ENCODE measurements at places on chromosomes 2 and 18. TPM values are rescaled to one million over a fixed set of nuclear protein-coding genes. Genes with fewer than 3 reads are reported as not detected.

- DNase-seq, result no peak
These were observed 17.5 kb downstream of the MGAT4A start for GRCh38 chr2:98713332-98714015.

Gene LIMS2
- 19.5 TPM for polyA plus RNA-seq

DNA sequence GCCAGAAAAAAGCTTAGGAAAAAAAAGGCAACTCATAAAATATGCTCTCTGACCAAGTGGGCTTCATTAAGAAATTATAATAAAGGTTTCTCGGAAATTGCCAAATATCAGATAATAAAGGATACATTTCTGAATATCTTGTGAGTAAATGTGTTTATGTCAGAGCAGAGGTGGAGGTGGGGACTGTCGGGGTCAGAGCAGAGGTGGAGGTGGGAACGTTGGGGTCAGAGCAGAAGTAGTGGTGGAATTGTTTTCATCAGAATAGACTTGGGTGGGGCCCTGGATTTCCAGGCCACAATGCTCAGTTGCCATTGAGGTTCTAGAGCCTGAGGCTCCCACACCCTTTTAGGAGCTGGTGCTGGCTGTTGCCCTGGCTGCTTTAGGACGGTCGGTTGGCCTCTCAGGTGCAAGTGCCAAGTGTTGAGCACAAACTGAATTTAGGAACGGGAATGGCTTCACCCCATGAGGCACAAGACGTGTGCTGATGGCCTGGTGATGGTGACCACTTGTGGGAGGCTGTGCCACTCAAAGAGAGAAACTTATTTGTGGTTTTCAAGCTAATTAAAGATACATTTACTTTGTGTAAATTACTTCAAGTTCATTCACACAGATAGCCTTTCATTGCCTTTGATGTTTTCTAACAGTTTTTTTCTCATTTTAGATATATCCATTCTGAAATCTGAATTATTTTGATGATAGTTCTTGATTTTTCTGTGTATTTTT lies 131.5 kb downstream of the ATP9B start:
- no peak for DNase-seq

DNA sequence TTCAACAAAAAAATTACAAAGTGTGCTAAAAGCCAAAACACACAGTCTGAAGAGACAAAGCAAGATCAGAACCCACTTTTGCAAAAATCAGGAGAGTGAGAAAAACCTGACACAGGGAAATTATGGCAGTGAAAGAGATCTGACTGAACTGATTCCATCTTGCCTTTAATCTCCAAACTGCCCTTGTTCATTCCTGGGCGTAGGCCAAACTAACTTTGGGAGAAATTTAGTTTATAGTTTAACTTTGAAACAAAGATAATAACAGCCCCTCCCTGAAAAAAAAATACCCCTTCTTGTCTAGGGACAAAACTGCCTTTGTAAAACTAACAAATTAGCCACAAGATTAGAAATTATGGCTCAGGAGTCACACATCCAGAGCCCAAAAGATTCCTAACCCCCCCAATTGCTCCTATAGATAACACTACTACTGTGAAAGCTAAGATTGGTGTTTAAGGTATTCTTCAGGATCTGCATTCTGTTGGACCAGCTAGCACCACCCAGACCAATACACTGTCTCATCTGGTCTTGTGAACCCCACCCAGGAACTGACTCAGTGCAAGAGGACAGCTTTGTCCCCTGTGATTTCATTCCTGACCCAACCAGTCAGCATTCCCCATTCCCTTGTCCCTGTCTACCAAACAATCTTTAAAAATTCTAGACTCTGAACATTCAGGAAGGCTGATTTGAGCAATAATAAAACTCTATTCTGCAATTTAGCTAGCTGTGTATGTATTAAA lies 226.1 kb upstream of the SH3BP4 start:
- no peak for DNase-seq

- no peak for DNase-seq
These were observed 8.4 kb upstream of the INO80C start for GRCh38 chr18:35506024-35506712.

DNA sequence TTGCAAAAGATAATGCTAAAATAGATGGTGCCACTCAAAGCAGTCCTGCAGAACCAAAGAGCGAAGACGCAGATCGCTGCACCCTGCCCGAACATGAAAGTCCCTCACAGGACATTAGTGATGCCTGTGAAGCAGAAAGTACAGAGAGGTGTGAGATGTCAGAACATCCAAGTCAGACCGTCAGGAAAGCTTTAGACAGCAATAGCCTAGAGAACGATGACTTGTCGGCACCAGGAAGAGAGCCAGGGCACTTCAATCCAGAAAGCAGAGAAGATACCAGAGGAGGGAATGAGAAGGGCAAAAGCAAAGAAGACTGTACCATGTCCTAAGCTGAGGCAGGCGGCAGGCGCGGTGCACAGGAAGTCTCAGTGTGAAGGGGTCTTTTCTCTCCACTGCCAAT lies 34.8 kb upstream of the RBM44 start:
- DNase-seq, result no peak

Gene SNTG2
- polyA plus RNA-seq, result 0.85 TPM

Gene ROCK1
- 82.1 TPM for polyA plus RNA-seq

DNA sequence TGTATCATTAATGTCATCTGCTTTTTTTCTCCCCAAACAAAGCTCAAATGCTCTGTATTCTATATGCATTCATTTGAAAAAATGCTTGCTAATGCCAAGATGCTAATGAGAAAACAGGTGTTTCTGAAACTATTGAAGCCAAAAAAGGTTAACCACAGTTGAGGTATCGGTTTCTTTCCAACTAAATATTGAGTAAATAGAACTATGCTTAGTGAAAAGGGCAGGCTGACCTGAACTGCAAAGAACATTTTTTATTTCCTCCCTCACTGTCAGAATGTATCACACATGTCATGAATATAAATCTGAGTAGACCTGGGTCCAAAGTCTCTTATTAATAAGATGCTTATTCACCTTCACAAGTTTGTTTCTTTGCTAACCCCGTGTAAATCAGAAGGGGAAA lies 866.6 kb downstream of the CPS1 start:
- DNase-seq, result no peak

- DNase-seq, result no peak
These were observed 54.5 kb downstream of the DOCK10 start for GRCh38 chr2:224987733-224988132.

DNA sequence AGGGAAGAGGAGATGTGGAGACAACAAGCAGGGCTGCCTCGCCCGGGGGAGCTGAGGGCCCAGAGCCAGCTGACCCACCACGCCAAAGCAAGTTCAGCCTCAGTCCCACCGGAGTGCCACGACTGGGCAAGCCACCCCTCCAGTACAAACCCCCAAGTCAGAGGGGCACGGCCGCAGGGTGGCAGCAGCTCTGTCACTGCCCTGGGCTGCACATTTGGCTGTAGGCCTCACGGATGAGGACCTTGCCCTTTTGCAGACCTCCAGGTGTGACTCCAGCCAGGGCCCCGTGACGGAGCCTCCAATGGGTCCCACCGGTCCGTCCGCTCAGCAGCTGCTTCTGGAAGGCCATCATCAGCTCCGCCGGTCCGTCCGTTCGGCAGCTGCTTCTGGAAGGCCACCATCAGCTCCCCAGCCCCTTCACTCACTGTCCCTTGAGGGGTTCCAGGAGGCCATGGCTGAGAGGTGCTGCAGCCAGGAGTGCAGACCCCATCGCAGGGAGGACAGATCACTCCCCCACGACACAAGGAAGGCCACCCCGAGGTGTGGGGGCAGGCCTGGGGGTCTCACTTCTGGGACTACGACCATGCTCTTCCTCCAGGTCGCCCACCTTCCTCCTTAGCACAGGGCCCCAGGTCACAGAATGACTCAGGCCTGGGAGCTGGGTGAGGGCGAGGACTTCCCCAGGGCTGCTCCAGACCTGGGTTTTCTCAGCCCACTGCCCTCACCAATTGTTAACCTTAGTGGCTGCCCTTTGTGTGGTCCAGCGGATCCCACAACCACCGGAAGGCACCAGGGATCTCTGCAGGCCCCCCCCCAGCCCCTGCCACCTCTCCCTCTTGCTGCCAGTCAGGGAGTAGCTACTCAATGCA lies 24.6 kb upstream of the STK25 start:
- DNase-seq, result no peak

Gene TANC1
- 59.6 TPM for polyA plus RNA-seq

DNA sequence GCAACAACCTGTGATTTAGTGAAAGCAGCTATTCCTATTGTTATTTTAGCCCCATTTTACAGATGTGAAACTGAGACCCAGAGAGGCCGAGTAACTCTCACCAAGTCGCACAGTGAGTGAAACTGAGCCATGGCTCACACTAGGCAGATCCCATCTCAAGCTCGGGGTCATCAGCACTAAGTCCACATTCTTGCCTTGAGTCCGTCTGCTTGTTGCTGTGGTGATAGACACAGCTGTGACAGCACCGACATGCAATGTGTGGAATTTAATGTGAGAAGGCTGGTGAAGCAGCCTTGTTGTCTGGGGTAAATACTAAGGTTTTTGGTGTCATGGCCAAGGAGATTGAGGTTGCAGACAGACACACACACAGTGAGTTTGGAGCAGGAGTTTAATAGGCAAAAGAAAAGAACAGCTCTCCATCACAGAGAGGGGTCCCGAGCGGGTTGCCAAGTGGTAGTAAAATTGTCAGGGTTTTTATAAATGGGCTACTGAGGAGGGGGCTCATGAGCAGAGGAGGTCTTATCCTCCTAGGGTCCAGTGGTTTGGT lies 40.2 kb upstream of the GMCL1 start:
- DNase-seq, result peak; percentile 50

DNA sequence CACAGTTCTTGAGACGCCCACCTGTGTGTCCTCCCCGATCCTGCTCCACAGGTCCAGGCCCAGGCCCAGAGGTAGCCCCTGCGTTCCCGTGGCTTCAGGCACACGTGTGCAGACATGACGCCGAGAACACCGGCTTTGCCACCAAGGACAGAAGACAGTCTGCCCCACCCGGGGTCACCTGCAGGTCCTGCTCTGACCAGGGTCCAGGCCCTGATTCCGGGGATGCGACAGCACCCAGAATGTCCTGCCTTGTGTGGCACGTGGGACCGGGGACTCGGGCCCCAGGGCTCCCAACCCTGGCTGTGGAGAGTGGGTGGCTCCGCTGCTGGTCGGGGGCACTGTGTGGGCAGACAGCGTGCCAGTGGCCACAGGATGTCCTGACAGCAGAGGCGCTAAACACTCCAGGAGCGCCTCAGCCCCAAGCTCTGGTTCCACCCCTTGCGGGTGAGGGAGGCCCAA lies 36.9 kb downstream of the ADI1 start:
- no peak for DNase-seq

GRCh38 chr18:70372450-70373041 lies 83.7 kb downstream of the SOCS6 start:
- DNase-seq, result no peak

Gene VIT
- 0.19 TPM for polyA plus RNA-seq

GRCh38 chr2:40283111-40283909 lies 168.6 kb downstream of the SLC8A1 start:
- no peak for DNase-seq

Gene SGPP2
- 3.0 TPM for polyA plus RNA-seq

DNA sequence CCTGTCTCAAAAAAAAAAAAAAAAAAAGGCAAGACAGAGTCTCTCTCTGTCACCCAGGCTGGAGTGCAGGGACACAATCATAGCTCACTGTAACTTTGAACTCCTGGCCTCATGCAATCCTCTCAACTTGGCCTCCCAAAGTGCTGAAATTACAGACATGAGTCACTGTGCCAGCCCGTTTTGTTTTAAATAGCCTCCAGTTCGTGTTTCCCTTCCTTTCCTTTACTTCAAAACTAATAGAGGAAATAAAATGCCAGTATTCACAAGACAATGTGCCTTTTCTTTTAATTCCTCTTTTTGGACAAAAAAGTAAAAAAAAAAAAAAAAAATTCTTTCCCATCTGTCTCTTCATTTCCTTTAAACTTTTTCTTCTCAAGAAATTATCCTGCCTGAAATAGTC lies 54.5 kb upstream of the ACMSD start:
- DNase-seq, result no peak

Gene NTSR2
- polyA plus RNA-seq, result not detected

Gene FBLN7
- 10.5 TPM for polyA plus RNA-seq

Gene KCTD18
- 15.3 TPM for polyA plus RNA-seq

Gene SIGLEC15
- polyA plus RNA-seq, result 0.21 TPM

GRCh38 chr2:62200291-62200841 lies 4.5 kb downstream of the B3GNT2 start:
- no peak for DNase-seq

DNA sequence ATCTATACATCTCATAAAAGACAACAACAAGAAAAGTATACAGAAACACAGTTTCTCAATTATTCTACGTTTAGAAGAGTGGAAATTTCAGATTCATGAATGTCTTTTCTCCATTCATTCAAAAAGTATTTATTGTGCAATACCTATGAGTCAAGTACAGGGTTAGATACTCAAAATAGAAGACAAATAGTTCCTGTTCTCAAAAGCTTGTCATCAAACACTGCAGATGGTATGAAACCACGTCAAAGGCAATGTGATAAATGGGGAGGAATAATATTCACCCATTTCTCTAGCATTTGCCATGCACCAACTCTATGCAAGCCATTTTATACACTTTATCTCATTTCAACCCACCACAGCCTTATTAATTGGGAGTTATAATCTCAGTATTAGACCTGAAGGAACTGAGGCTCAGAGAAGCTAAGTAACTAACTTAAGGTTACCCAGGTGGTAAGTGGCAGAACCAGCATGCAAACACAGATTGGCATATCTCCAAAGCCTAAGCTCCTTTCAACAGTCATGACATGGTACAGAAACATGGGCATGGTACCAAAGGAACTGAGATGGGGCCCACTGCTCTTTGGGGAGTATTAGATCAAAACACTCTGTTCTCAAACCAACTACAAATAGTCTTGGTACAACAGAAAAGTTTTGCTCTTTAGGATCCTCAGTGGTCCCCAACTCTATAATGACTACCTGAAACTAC lies 67.2 kb upstream of the NPAS2 start:
- DNase-seq, result no peak

- DNase-seq, result no peak
These were observed 55.7 kb downstream of the KLHL14 start for GRCh38 chr18:32717126-32717525.

Measured in right lung (tissue), 10 donors.